ENCODE measurements at places on chromosomes 4 and X.

DNA sequence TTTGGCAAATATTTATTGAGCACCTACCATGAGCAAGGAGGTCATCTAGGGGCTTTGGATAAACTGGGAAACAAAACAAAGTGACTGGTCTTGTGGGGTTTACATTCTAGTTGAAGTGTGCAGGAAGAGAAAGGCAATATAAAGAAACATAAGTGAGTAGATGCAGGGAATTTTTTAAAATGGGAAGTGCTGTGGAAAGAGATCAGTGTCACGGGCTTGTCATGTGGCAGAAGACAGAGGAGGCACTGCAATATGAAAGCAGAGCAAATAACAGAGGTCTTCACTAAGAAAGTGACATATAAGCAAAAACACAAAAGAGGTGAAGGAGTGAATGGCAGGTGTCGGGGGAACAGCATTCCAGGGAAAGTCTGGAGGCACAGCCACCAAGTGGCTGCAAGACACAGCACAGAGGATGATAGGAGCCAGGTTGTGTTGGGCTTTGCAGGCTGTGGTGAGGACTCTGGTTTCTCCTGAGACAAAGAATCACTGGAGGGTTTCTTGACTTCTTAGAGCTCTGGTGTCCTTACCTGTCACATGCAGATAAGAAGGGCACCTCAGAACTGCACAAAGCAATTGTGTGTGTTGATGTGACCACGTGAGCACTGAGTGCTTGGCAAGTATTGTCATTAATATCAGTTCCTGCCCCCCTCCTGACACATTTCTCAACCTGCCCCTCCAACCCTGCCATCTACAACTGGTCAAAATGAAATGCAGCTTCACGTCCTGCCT, 143.5 kb downstream of the TSPAN5 start:
- no peak for DNase-seq

DNA sequence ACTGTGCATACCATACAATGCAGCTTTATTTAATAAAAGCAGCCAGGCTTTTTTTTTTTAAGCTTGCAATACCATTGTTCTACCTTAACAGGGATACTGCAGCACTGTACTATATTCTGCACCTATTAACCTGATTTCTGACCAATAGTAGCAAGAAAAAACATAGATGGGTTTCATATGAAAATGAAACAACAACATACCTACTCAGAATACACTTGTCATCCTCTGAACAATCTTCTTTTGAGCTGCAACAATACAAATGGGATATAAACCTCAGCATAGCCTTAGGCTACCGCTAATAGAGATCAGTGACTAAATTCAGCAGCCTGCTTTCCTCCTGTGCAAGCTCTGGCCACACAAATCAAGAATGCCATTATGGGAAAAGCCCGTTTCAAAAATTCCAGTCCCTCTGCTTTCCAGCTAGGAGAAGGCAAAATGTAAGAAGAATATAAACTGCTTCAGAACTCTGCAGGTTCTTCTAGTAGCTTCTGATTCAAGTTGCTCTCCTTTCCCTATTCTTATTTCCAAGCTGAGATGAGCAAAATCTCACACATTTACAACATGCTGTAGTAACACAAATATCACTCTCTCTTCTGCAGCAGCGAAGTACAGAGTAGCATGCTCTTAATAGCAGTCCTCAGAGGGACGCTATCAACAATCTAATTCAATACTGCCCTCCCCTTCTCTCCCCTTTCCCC, 143.4 kb downstream of the KLHL13 start:
- no peak for DNase-seq

DNA sequence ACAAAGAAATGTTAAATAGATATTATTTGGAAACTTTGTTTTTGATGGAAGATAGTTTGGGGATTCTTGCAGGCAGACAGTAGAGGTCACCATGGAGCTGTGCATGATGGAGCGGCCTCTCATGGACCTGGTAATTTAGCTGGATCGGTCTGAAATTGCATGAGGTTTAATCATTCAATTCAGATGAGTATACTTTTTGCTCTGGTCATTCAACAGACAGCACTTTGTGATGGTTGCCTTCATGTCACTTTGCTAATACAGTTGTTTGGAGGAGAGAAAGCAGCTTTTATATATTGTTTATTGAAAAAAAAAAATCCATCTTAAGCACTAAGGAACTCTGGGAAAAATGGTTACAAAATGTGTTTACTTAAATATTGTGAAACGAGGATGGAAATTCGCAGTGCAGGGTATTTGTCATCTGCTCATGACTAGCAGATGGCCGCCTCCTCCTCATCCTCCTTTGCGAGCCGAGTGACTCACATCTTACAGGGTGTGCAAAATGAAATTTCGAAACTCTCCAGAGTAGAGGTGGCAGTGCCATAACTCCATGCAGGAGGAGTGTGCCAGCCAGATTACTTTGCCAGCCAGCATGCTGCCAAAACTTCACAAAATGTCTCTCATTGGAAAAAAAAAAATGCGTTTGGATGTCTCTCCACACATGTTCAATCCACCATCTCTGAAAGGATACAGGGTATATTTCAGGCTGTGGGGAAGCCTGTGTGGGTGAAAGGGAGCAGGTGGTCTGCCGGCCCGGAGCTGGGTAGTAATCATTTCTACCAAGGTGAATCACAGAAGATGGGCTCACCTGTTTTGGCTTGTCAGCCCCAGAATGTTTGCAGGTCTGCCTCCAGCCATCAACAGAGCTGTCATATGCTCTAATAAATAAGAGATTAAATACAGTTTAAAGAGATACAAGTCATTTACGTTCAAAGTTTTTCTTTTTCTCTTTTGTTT, 314.9 kb upstream of the DIPK2B start:
- DNase-seq = no peak

- DNase-seq = no peak
Observed at GRCh38 chrX:153457136-153457825, 11.4 kb upstream of the TREX2 start.

- DNase-seq = peak; percentile 9
Observed at GRCh38 chrX:46573331-46573891, at the start of gene CHST7. Gene CHST7, plus strand, starts transcription at chrX:46573765. Its CDS starts 167 bp downstream, at chrX:46573932.

GRCh38 chr4:159593681-159594080, 490.8 kb downstream of the RAPGEF2 start:
- no peak for DNase-seq

DNA sequence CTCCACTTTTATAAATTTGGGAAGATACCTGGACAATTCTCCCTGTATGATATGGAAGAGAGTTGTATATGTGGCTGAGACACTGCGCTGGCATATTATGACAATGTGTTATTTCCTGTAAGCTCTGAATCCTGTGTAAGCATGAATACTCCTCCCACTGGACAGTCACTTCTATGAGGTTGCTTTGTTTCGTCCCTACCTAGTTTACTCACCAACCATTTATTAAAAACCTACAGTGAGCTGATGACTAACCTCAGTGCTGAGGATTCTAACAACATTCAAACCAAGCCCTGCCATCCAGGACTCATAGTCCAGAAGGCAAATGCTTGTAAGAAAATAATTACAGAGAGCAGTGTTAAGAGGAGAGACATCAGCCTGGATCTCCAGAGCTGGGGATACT, 1632.9 kb upstream of the TENM3 start:
- no peak for DNase-seq

- DNase-seq = no peak
Observed at GRCh38 chr4:109419679-109420078, 13.9 kb upstream of the SEC24B start.

DNA sequence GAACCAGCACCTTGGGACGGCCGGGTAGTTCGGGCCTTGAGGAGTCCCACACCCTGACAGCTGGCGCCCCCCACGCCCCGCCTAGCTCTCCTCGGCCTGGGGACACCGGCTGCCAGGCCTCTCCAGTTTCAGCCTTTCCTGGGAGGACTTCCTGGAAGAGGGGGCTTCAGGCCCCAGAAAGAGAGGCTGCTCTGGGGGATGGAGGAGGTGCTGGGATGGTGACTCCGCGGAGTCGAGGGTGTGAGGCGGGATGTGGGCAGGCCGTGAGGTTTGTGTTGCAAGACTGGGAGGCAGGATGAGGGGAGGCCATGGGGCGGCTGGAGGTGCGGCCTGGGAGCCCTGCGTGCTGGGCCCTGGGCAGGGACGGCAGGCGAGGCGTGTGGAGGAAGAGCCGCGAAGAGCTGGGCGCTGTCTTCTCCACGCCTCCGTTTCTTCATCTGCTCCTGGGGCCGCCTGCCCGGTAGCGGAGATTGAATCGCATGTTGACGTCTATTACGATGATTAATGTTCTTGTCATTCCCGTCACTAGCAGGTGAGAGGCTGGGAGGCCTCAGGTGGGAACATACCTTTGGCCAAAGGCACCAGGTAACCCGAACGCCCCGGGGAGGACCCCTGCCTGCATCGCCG, 918 bp upstream of the FGFRL1 start:
- peak; percentile 45 for DNase-seq

DNA sequence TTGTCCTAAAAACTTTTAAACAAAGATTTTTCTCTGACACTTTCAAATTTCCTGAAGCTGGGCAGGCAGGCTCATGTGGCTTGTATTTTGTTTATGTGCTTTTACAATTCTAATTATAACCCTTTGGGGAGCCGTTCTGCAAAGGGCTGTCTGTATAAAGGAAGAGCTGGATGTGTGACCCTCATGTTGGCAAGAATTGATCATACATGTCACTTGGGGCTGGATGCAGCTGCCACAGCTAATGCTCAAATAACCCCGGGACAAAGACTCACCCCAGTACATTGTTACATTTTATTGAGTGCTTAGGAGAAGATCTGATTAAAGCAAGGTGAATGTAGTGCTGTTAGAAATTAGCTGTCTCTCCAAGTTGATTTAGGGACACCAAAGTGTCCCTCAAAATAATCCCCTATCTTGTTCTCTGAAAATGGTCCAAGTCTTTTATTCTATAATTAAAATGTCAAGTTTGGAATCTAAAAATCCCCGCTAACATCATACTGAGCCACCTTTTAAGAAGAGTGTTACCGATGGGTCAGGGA, 13.0 kb upstream of the DAPP1 start:
- DNase-seq = no peak

- no peak for DNase-seq
Observed at GRCh38 chr4:109755656-109756055, 25.8 kb upstream of the PLA2G12A start.

DNA sequence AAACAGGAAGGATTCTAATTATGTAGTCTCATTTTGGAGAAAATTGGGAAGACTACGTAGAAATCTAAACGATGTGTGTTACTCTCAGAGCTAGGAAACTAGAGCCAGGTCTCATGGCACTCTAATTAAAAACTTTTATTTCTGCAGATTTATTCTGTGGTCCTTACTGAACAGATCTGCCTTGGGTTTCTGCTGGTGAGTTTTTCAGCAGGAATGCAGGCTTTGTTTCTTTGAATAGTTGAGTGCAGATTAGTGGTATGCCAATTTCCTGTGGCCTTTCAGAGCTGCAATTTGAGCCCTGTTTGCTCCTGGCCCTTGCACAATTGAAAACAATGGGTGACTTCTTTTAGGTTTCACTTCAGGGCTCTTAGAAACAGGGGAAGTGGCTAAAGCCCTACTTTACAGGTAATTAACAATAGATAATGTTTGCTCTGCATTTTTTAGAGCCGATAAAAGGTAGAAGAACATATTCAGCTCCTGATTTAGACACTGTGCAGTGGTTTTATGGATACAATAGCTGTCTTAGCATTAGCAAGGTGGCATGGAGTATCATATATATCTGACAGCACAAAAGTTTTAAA, 21.8 kb downstream of the SPRY1 start:
- DNase-seq = no peak

DNA sequence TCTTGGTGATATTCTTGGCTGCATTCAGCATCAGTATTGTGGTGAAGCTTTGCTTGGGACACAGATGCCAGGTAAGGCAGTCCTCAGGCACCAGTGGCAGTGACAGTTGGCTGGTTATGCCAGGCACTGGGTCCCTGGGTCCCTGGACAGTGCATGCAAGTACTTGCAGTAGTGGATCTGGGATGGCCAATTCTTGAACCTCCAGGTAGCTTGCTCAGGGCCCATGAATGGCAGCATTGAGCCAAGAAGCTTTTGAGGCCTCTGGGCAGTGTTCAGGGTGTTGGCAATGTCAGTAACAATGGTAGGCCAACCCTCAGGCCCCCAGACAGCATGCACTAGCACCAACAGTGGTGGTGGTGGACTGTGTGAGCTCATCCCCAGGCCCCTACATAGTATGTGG, 106.8 kb upstream of the ANXA10 start:
- DNase-seq = no peak

DNA sequence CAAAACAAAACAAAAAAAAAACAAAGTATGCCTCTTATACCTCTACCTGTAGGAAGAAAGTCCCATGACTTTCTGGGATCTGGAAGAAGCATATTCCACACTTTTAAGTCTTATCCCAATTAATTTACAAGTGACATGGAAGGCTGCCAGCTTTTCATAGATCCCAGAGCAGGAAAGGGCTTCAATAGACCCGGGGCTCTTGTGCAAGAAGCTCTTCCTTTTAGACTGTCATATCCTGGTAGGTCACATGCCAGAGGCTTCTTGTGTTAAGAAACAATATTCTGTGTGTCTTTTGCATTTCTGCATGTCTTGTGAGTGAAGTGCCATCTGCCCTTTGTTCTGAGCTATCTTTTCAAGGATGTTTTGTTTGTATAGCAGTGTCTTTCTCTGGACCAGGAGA, 84.4 kb upstream of the PHOX2B start:
- no peak for DNase-seq

- no peak for DNase-seq
Observed at GRCh38 chrX:47198026-47198686, 4.5 kb downstream of the UBA1 start.

DNA sequence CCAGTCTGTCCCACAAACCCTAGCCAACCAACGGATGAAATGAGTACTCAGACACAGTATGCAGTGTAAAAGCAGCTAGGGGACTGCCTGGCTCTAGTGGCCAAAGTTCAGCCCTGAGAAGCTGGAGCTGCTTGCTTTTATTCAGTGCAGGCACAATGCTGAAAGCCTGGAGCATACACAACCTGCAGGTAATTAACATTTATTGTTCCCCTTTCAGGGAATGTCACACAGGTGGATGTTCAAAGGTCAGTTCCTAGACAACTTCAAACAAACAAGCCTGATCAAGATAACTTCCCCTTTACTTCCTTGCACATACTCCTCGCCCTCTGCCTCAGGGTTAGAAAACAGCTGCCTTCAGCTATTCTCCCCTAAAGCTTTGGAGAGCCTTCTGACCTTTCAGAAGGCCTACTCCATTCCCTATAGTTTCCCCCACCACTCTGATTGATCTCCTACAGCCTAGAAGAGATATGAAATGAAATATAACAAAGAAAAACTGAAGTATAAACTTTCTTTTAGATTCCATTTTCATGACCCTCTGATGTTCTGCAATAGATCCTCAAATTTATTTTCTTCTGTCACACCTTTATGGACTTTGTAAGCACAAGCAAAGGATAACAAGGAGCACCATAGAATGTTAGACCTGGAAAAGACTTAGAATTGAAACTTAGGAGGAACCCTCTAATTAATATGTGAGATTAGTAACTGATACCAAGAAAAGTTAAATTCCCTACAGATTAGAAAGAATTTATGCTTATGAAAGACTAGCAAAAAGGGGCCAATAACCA, 6.8 kb upstream of the DCAF8L1 start:
- DNase-seq = no peak

- no peak for DNase-seq
Observed at GRCh38 chrX:48785540-48786214, 713 bp upstream of the GATA1 start.

GRCh38 chrX:155998116-155998515, 620 bp downstream of the IL9R start:
- DNase-seq = no peak
